ENCODE measurements at places on chromosomes 5 and 9.

DNA sequence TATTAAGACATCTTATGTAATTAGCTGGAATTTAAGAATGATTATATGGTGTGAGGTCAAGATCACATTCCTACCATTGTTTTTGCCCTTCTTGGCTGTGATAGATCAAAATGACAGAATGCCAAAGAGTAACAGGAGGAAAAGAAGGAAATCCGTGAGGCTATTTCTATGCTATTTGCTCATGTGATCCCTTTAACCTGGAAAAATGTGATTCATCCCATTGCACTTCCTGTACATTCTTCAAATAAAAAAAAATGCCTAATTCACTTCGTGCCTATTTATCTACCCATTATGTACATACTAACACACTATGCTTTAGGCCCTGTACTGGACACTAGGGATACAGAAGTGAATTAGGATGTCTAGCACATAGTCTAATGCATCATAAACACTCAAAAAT lies 154.1 kb upstream of the PAPPA start:
- DNase-seq: no peak

GRCh38 chr9:80437825-80438224 lies 866.1 kb downstream of the TLE4 start:
- DNase-seq: no peak

DNA sequence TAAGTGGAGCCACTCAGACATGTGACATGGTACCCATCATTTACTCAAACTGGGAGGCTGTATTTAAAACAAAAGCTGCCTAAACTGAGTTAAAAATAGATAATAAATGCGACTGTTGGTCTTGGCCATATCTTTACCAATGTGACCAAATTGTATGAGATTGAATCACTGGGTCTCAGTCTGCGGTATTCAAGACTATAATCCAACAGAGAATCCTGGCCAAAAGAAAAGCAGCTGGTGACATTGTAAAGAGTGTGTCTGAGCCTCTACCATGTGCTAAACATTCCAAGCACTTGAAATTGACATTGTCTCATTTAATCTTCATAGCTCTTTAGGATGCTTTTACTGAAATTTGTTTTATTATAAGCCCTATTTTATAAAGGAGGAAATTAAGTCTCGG lies 282.6 kb downstream of the ZNF608 start:
- DNase-seq: no peak

DNA sequence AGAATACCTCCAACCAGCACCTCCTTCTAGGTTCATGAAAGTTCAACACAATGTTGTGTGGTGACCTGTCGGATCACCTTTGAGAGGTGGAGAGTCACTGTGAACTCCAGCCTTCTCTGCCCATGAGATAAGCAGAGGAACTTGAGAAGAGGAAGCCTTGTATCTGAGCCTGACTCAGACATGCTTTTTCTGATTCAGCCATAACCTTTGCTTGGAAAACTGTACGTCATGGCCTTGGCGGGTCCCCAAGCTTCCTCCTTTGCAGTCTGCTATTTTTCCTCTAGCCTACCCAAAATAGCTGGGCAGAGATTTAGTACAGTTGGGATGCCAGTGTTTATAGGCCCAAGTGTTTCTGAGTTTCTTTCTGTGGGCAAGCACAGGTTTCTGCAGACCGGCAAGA lies 274.7 kb downstream of the CETN3 start:
- peak; percentile 32 for DNase-seq

- DNase-seq: peak; percentile 74
Measured at GRCh38 chr9:109238655-109239054, 71.6 kb upstream of the FRRS1L start.

GRCh38 chr9:107759009-107759822 lies 269.6 kb upstream of the KLF4 start:
- DNase-seq: no peak

- DNase-seq: no peak
Measured at GRCh38 chr5:129461711-129462332, 1.7 kb downstream of the ADAMTS19 start.

DNA sequence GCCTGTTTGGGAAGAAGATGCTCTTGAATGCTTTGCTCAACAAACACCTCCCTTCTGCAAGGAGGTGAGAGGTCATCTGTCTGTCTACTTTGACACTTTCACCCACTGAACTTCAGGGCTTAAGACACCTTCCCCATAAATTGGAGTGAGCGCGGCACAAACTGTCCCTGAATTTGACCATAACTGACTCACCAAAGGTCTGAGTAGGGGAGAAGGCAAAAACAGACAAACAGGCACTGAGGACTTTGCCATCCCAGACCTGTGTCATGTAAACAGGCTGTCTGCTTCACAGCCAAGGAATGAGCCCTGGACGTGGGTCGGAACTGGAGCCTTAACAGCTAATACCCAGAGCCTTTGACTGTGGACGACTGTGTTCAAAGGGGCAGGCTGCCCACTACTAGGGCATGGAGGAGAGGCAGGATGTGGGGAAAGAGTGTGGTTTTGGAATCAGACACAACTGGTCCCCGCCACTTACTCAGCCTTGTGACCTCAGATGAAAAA lies 320.9 kb upstream of the KLF4 start:
- DNase-seq: peak; percentile 40

DNA sequence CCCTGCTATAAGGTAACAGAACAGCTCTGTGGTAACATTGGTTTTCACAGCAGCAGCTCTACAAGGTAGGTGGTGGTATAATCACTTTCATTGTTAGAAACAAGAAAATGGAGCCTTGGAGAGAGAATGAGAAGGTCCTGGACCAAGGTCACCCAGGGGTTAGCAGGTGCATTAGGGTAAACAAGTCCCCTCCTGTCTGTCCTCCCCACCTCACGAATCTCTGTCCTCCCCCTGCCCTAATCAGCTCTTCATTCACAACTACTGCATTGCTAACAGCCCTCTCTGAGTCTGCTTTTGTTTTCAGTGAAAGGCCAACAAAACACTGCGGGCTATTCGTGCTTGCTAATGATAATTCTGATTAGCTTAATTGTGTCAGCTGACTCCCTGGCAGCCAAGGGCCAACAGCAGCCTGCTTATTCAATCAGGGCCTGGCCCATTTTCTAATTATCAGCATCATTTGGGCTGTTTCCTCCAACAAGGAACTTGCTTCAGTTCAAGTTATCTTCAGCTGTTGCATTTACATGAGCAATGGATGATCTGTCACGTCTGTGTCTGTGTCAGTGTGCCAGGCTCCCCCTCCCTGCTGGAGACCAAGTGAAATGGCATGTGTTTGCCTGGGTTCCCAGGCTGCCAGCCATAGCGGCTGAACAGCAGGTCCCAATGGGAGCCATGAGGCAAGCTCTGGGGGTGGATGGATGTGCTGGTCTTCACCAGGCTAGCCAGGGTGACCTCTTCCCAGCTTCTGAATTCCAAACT lies 56.7 kb upstream of the EQTN start:
- peak; percentile 16 for DNase-seq

DNA sequence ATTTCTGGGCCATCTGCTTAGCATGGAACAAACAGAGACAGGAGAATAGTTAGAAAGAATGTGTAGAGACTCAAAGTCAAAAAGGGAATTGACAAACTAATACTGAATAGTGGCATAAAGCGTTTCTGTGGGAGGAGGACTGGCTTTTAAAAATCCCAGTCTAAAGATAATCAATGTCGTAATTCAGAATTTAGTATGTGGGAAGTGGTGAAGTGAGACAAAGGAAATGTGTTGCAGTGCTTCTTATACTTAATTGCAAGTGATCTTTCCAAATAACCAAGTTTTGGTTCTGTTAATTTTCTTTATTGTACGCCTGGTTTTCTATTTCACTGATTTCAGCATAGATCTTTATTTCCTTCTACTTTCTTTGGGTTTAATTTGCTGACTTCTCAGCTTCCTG lies 133.2 kb downstream of the ENTREP1 start:
- no peak for DNase-seq

GRCh38 chr5:78545406-78545805 lies 103.2 kb downstream of the LHFPL2 start:
- no peak for DNase-seq

GRCh38 chr9:123375469-123376132 lies 19.6 kb downstream of the CRB2 start:
- DNase-seq: peak; percentile 58

- no peak for DNase-seq
Measured at GRCh38 chr5:27908341-27908740, 870.0 kb upstream of the CDH9 start.

GRCh38 chr5:160923936-160924710 lies 72.1 kb upstream of the ATP10B start:
- no peak for DNase-seq

Measured in AG20443 (cell line).